ENCODE measurements at places on chromosomes 3 and 15.

- no peak for DNase-seq
These were observed 60.2 kb upstream of the TSEN2 start for GRCh38 chr3:12423918-12424630.

DNA sequence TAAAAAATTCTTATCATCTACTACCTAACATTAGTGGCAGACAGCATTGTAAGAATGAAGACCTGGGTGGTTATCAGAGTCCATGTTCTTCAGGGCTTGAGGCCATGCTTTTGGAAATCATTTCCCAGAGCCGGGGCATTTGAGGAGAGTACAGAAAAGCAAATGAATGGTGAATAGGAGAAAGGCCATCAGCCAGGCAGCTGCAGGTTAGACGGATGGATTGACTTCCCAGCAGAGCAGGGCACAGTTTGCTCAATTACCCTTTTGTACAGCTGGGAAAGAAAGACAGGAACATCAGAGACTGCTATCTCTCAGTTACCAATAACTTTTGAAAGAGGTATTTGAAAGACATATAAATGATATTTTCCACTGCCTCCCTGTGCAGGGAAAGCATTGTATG lies 135.6 kb downstream of the ALCAM start:
- no peak for DNase-seq

DNA sequence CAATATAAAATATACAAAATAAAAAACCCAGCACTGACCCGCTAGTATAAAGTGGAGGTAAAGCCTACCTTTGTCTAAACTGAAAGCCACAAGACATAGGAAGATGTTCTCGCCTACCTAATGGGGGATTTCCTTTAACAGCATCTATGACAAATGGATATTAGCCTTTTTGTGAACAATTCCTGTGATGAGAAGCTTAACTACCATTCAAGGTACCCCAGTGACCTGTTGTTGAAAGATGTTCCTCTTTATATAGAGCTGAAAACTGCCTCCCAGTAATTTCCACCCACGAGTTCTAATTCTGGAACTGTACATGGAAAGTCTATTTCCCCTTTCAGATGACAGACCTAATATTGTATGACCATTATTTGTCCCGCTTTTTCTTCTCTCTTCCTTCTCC lies 109.8 kb upstream of the RASGRP1 start:
- no peak for DNase-seq

DNA sequence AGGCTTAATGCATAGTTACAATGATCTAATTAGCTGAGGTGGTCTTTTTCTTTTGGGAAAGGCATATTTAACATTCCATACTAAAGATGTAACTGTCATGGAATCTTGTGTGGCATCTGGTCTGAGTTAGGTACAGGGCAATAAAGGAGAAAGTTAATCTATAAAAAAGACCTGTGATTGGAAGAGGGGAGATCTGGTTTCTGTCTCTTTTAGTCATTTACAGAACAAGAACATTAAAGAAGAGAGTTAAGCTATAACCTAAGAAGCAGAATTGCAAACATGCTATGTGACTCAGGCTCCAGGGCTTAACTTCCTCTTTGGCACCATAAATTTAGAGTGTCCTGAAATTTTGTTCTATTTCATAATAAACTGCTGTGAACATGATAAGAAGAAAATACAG lies 47.2 kb upstream of the MME start:
- no peak for DNase-seq

- DNase-seq: peak; percentile 67
These were observed 908.4 kb downstream of the EPHA3 start for GRCh38 chr3:90015688-90016356.

DNA sequence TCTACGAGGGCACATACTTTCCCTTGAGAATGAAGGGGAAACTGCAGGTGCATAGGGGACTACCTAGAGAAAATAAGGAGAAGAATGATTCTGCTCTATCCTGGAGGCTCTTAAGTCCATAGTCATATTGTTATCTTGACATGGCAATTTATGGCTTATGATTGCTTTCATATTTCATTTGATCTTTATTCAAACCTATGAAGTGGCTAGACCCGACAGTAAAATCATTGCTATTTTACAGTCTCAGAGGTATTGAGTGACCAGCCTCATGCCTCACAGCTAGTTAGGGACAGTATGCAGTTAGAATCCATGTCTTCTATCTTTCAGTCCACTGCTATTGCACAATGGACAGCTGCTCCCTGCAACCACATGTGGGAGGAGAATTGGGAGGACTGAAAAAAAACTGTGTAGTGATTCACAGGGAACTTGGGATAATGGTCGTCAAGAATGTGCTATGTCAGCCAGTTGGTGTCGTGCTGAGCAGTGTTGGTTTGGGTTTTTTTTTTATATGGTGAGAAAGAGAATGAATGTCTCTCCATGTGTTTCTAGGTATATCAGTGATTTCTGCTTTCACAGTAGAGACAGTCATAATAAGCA lies 63.2 kb upstream of the SPPL2A start:
- DNase-seq: peak; percentile 41

DNA sequence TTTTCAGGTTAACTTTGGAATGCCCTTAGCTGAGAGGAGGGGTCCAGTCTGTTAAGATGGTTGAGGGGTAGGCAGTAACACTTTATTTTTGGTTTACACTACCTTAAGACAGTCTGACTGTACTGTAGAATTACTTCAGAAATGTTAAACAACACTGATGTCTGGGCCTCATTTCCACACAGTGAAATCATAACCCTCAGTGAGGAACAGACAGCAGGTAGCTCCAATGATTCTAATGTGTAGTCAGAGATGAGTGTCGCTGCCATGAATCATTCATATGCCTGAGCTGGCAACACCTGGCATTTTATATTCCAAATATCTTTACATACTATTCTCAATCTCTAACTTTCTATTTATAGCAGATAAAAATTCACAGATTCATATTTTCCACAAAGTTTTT lies 37.3 kb upstream of the POU1F1 start:
- no peak for DNase-seq

DNA sequence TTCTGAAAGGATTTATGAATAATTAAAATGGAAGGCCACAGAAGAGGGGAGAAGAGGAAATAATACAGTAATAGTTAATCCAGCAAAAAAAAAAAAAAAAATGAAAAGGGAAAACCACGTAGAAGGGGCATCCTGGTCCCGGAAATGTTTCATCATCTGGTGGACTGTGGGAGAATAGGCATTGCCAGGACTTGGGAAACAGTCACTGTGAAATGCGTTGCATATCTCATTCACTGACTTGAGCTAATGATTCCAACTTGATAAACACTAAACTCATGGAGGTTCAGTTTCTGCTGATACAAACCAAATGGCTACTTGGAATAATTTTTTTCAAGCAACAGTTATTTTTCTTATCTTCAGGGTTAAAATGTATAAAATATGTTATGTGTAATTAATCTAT lies 3.2 kb downstream of the XCR1 start:
- DNase-seq: no peak

DNA sequence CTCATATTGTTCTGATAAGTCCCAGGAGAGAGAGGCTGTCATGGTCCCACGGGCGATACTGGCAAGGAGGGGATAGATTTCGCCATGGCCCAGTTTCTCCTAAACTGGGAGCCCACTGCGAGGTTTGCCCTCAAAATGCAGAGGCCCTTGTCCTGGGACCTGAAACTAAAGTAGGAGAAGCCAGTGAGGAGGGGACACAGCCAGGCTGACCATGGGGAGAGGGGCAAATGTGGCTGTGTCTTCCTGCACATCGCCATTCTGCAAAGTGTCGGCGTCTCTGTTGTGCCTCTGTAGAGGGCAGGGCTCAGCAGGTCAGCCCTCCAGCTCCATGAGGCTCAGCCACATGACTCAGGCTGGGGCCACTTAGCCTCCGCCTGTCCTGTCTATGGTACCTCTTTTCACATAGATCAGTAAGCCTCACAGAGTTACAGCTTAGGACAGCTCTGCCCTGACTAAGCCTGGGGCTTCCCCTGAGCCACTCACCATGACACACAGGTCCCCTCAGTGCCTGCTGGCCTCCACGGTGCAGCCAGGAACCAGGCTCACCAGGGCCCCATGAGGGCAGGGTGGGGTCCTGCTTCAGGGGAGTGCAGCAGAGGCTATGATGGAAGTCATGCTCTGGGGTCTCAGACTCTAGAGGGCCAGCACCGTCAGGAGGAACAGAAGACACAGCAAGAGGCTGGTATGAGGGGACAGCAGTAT lies 28.6 kb upstream of the PLXNA1 start:
- DNase-seq: no peak
